ENCODE measurements at places on chromosomes 11 and 22.
A peak's percentile ranks its signal among the peaks of the same experiment; 100 is the strongest.

GRCh38 chr22:43273902-43274484 is 69.2 kb downstream of the SCUBE1 start:
- DNase-seq = peak; percentile 70

- DNase-seq = no peak
Observed at GRCh38 chr22:41722496-41722895, 23.2 kb downstream of the MEI1 start.

DNA sequence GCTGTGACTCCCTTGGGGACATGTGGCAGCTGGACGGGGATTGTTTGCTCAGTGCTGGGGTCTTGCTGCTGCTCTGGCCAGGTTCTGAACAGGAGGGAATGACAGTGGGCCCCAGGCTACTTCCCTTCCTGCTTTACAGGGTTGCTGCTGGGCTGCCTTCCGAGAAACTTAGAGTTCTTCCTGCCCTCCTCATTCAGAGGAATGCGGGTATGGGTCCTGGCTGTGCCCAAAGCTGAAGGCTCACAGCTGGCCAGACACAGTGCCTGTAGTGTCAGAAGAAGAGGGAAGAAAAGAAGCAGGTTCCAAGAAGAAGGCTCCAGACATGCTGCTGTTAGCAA is 108.3 kb upstream of the PARVA start:
- DNase-seq = no peak

GRCh38 chr11:17734418-17734911 is at the start of gene KCNC1:
TSS of gene KCNC1 (plus strand) at chr11:17734781. CDS start at chr11:17736003, 1,222 bp downstream.
- no peak for DNase-seq

DNA sequence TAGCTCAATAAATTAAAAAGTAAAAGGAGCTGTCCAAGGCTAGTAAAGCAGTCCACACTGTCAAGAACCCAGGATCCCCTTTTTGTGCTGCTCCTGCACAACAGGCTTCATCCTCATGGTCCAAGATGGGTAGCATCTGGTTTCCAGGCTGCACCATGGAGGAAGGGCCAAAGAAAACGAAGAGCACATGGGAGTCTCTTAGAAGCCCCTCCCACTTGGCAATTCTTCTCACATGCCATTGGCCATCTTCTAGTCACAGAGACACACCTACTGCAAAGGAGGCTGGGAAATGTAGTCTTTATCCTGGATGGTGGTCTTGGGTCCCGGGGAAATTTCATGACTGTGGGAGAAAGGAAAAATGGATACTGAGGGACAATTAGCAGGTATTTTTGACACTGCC is 37.8 kb downstream of the PRR5L start:
- no peak for DNase-seq

DNA sequence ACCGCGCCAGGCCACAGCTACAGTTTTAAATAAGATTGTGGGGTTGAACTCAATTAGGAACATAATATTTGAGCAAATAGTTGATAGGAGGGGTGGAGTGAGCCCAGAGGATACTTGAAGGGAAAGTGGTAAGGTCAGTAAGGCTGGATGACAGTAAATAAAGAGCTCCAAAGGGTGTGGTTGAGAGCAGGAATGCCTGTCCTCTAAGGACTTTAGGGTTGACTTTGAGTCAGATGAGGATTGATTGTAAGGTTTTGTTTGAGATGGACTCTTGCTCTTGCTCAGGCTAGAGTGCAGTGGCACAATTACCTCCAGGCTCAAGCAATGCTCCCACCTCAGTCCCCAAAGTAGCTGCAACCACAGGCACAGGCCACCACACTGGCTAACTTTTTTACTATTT is 2.4 kb downstream of the FOXR1 start:
- no peak for DNase-seq

DNA sequence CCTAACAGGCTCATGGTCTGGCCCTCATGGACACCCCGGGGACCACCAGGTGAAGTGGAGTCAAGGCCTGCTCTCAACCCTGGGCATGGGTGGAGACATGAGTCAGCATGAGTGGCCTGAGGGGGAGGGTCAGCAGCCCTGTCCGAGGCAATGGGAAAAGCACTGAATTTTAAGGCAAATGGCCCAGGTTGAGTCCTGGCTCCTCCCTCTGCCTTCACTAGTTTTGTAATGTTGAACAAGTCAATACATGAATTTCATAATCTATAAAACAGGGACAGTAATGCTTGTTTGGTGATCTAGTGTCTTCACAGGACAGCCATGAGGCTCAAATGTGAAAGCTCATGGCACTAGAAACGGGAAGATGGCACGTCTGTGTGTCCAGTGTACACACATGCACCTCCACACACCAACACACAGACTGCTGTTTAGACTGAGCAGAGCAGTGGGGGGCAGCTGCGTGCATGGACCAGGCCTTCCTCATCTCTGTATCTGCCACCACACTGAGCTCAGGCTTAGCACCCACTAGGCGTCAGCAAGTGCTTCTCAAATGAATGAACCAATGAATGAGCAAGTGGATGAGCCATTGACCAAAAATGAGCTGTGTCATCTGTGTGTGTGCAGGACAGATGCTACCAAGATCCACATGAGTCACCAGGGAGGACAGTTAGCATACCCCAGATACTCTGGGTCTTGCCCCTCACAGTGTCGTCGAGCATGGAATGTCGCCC is 63.4 kb downstream of the NRXN2 start:
- no peak for DNase-seq

GRCh38 chr11:27926981-27927481 is 180.9 kb downstream of the KIF18A start:
- no peak for DNase-seq

DNA sequence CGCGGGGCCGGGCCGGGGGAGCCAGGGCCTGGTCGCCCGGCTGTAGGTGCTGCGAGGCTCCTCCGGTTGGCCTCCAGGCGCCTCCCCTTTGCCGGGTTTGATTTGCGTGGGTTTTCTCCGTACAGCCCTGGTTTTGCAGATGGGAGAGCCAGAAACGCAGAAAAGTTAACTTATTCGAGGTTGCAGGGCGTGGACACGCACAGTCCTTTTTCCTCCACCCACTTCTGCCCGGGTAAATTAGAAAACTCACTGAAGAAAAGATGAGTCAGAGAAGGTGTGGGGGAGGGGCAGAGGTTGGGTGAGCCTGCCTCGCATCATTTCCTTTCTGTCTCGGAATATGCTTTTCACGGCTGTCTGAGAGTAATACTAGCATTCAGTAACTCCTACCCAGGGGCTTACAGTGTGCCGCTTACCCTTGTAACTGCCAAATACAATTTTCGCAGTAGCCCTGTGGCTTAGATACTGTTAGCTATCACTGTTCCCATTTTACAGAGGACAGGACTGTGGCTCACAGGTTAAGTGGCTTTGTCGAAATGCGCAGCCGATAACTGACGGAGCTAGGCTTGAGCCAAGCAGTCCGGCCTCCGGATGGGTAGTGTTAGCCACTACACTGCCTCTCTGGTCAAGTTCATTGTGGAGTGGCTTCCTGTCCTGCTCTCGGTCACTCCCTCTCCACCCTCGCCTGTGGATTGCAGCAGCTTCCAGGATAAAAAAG is 812 bp downstream of the FADD start:
- peak; percentile 92 for DNase-seq

GRCh38 chr22:22770280-22770871 is 117.2 kb upstream of the IGLL5 start:
- peak; percentile 57 for DNase-seq

DNA sequence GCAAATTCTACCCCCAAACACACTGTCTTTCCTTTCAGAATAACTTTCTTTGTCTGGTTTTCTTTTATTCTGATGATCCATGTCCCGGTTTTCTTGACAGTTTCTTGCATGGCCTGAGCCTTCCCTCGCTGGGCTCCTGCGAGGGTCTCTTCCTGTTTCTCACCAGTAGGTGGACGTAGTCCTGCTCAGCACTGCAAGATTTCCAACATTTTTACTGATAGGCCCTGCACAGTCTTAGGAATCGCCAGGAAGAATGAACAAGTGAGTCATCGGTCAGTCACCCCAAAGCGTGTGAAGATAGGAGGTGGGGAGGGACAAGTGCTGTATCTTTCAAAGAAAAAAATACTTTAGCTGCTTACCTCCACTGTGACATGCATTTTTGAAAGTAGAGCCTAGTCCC is 16.9 kb upstream of the KIRREL3 start:
- DNase-seq = no peak

DNA sequence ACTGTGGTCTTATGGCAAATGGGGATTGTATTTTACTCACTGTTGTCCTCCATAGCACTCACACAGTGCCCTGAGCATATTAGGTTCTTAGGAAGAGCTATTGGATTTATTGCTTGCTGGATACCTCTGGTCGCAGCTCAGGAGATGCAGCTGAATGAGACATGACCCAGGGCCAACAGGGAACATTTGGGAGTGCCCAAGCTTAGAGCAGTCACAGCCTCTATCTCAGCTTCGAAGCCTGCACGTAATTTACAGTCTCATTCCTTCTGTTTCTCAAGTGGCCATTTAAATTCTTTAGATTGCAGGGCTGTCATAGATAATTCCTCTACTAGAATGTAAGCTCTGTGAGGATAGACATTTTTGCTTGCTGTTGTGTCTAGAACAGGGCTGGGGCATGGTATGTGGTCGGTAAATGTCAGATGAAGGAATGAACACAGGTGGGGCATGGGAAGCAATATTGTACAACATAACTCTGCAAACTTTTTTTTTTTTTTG is 192.8 kb downstream of the GRIK4 start:
- no peak for DNase-seq

GRCh38 chr11:29022676-29023075 is 914.5 kb downstream of the METTL15 start:
- no peak for DNase-seq

- no peak for DNase-seq
Observed at GRCh38 chr11:113546757-113547507, 71.7 kb upstream of the DRD2 start.

- DNase-seq = no peak
Observed at GRCh38 chr22:44586351-44586990, 88.4 kb upstream of the RTL6 start.

- DNase-seq = no peak
Observed at GRCh38 chr22:50032109-50032871, 19.7 kb upstream of the IL17REL start.

- DNase-seq = no peak
Observed at GRCh38 chr11:125117429-125117828, 6.0 kb upstream of the TMEM218 start.

GRCh38 chr11:1916986-1917522 is 2.4 kb upstream of the TNNT3 start:
- DNase-seq = no peak

DNA sequence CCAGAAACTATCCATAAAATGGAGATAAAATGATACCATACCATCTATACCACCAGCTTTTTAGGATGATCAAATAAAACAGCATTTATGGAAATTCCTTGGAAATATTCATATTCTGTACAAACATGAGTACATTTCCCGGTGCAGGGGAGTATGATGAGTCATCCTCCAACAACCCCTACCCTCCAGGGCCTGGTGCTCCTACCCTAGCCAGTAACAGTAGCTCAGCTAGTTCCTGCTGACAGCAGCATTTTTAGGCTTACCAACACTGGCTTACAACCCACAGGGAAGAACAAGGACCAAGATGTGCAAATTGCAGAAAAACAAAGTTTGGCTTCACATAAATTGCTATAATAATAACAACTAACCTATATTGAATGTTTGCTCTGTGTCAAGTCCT is 406.2 kb upstream of the CADM1 start:
- DNase-seq = no peak

DNA sequence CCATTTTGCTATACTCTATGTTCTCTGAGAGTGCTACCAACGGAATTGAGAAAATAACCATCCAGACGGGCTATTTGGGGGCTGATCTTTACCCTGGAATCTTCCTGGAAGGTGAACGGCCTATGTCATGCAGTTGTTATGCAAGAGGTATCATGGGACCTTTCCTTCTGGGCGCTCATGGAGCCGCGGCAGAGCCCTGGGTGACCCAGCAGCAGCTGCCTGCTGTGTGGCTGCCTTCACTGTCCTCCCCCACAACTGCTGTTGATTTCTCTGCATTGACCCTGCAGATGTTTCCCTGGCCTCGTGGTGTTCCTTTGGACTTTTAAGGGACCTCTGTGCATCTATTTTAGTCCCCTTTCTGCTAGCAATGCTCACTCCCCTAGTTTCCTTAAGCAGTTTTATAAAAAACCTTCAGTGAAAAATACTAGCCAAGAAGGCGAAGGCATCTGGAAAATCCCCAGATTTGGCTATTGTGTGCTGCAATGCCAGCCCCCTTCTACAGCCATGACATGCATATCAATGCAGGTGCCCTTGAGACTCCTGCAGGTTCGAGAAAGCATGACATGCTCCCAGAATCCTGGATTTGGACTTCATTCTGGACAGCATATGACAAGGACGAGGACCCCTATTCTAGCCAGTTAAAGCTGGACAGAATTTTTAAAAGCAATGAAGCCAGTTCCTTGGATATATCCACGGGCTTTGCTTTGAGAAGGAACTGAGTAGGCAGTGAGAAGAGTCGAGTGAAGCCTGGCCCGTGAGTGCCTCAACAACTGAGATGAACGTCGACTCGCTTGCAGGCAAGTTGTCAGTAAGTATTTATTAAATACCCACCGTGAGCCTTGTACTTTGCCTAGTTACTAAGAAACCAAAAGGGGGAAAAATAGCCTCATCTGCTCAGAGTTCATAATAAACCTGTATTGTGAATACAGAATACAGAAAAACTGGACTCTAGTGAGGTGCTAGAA is at the start of gene SLC25A18:
Gene SLC25A18 (plus strand): TSS at position 593 of the 965 bp plus-strand sequence. CDS start 16,447 bp downstream, outside the sequence.
- no peak for DNase-seq

Measured in activated CD4-positive, alpha-beta T cell treated with anti-CD3 and anti-CD28 coated beads, Interleukin-2, Interleukin-6, amounts not matched to agents 100 ng/mL and 50 ng/mL, durations not matched to agents 16 hours and 8 hours (primary cell).